ENCODE measurements at places on chromosomes 12 and 14.

DNA sequence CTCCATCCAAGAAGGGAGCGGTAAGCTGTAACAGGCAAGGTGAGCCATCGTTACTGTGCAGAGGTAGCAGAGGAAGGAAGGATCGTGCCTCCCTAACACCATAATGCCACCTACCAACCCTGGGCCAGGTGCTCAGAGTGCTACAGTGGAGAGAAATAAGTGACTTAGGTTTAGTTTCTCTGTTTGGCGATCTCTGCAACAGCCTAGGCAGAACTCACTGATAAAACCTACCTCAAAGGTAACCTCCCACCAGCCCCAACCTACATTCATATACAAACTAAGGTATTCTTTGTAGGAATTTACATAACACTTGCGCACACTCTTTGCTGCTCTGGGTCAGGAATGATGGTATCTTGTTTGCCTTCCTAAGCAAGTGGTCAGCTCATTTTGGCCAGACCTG lies 93.4 kb upstream of the TMEM132D start:
- no peak for DNase-seq

- DNase-seq: no peak
These were observed 25.2 kb downstream of the G2E3 start for GRCh38 chr14:30584058-30584630.

- no peak for DNase-seq
These were observed 69.3 kb downstream of the ELK3 start for GRCh38 chr12:96263449-96263902.

DNA sequence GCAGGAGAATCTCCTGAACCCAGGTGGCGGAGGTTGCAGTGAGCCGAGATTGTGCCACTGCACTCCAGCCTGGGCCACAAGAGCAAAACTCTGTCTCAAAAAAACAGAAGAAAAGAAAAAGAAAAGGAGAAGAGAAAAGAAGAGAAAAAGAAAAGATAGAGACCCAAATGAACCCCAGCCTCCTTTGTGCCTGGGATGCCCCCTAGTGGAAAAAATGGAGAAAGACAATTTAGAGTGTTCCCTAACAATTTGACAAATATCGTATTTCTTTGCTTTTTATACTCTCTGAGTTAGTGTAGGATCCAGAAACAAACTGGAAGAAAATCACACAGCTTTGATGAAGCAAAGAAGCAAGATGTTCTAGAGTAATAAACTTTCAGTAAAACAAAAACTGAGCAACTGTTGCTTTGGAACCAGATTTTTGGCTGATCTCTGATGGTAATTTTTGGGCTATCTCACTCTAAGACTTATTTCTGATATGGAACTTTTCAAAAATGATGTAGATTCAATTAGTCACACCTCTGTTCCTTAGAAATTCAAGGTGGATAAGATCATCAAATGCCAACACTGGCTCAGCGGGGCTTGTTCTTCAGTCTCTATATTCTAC lies 18.6 kb upstream of the PRKAB1 start:
- no peak for DNase-seq

DNA sequence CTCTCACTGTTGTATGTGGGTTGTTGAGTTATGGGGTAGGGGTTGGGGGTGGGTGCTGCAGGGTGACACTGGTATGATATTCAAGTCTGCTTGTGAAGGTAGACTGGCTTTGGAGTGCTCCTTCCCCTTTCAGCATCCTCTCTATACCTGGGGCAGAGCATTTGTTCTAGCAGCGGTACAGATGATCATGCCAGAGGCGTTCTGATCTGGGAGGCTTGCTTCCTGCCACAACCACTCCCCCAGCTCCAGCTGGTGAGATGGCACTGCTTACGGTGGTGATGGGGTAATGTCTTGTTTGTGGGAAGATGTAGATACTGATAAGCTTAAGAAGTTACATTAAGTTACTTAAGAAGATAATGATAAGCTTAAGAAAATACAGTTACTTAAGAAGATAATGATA lies 131.8 kb downstream of the ERC1 start:
- DNase-seq: no peak

- no peak for DNase-seq
These were observed 85.9 kb downstream of the PAX9 start for GRCh38 chr14:36747411-36748184.

DNA sequence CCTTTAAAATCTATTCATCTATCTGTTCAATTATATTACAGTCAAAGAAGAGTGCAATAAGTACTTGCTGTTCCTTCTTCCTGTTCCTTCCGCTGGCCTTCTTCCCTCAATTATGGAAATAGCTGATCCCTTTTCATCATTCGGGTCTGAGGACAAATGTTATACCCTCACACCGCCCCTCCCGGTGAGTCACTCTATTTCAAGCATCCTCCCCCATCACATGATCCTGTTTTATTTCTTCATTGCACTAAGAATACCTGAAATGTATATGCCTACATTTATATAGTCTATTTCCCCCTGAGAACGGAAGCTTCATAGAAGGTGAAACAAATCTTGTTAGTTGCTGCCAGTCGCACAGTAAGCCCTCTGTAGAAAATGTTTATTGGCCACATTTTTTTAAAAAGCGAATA lies 2.5 kb downstream of the SLC38A1 start:
- DNase-seq: no peak

DNA sequence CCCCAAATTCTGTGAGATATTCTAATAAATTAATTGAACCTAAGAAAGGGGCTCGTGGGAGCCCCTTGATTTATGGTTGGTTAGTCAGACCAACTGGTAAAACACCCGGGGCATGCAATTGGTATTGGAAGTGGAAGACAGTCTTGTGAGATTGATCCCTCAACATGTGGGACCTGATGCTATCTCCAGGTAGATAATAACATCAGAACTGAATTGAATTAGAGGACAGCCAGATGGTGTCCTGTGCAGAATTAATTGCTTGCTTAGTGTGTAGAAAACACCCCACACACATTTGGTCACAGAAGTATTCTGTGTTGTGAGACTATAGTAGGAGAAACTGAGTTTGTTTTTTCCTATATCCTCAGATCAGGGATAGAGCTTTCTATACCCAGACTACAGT lies 22.0 kb downstream of the PYROXD1 start:
- no peak for DNase-seq

DNA sequence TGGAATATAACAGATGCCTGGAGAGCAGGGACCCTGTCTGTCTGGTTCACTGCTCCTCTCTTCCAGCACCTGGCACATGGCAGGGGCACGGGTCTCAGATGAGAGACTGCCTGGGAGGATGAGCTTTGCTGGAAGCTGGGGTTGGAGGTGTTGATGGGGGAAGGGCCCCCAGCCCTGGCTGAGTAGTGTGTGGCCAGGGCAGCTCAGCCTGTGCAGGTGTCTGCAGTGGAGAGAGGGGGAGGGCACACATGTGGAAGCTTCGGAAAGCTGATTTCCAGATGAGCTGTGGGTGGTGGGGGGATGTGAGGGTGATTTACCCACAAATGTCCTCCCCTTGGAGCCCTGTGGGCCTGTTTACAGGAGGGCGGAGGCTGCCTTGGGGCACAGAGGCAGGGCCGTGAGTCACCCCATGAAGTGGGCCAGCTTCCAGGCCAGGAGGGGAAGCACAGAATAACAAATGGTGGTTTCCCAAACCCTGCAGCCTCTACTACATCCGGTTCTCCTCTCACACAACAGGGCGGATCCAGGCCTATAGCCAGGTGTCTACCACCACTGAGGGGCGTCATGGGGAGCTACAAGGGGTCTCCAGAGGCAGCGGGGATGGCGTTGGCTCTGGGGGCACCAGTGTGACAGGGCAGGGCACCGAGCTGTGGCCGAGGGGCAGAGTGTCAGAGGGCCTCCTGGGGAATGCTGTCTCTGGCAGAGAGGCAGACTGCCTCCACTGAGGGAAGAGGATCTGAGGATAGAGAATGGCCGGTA lies 11.0 kb downstream of the KRT7 start:
- DNase-seq: peak; percentile 72

- no peak for DNase-seq
These were observed 60.7 kb downstream of the NTF3 start for GRCh38 chr12:5492562-5492961.

- no peak for DNase-seq
These were observed 88.3 kb downstream of the LRRK2 start for GRCh38 chr12:40312982-40313576.

GRCh38 chr12:65655074-65655493 lies 169.2 kb upstream of the HMGA2 start:
- DNase-seq: no peak

GRCh38 chr14:90499121-90499520 lies 102.3 kb downstream of the CALM1 start:
- DNase-seq: no peak

- no peak for DNase-seq
These were observed 15.4 kb downstream of the ULK1 start for GRCh38 chr12:131909752-131910219.

- DNase-seq: no peak
These were observed 133.4 kb downstream of the SLC6A15 start for GRCh38 chr12:84779169-84779568.

GRCh38 chr12:50803230-50803875 lies 39.4 kb upstream of the TMPRSS12 start:
- no peak for DNase-seq

Data from bone marrow (tissue), 2 donors.